EL (cell line): ENCODE measurements at places on chromosomes 12 and 14.

GRCh38 chr12:65605019-65605418 is 219.3 kb upstream of the HMGA2 start:
- DNase-seq, result no peak

- DNase-seq, result no peak
Observed at GRCh38 chr12:32542428-32543229, 136.5 kb upstream of the DNM1L start.

DNA sequence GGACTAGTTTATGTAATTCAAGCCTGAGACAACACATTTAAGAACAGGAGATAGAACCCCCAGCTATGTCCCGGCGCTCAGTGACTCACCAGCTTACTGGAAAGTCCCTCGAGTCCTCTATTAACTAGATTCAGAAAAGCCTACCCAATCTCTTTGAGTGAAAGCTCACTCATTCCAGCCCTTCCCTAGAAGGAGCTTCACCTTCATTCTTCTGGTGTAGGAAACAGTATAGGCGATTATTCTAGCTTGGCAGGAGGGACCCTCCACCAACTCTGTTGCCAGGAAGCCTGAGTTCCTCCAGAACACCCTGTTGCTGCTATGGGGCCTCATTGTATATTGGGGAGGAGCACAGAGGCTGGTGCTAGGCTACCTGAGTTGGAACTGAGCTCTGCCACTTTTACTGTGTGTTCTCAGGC is 57.2 kb upstream of the AEBP2 start:
- DNase-seq, result peak; percentile 84

DNA sequence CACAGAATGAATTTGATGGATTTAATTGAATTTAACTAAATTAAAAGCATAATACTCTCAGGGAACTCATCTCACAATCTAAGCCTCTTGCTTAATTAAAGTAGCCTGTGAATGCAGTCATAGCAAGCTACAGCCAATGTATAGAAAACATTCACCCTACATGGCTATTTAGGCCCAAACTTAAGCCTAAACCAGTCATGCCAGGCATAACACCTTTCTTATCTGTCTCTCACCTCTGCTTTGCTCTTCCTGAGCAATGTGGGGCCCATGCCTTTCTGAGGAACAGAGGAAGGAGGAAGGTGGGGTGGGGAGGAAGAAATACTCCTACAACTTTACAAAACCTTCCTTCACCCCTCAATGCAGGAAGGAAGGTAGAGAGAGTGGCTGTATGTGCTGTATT is 29.1 kb downstream of the IFNG-AS1 start:
- no peak for DNase-seq

- peak; percentile 94 for DNase-seq
Observed at GRCh38 chr14:89845346-89845745, 109.2 kb downstream of the EFCAB11 start.

DNA sequence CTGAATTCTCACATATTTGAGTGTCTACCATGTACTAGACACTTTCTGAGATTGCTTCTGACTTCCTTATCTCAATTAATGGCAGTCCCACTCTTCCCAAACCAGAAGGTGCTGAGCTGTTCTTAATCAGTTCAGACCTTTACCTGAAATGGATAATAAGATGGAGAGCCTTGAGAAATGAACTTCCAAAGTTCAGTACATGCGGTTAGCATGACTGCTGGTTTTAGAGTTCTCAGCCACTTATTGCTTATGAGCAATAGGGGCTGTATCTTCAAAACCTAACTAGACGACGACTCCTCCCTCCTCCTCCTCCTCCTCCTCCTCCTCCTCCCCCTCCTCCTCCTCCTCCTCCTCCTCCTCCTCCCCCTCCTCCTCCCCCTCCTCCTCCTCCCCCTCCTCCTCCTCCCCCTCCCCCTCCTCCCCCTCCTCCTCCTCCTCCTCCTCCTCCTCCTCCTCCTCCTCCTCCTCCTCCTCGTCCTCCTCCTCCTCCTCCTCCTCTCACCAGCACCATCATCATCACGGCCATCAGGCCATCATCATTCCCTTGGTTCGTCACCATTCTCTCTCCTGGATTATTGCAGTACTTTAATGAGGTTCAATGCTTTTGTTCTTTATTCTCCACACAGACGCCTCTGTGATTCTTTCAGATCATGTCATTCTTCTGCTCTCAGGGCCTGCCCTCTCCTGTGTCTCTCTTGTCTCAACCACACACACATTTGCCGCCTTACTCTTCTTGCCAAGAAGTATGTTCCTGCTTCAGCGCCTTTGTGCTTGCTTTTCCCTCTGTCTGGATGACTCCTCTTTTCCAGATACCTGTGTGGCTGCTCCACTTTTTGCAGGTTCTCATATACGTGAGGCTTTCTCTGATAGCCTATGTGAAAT is 2.7 kb downstream of the PCNX1 start:
- DNase-seq, result no peak

DNA sequence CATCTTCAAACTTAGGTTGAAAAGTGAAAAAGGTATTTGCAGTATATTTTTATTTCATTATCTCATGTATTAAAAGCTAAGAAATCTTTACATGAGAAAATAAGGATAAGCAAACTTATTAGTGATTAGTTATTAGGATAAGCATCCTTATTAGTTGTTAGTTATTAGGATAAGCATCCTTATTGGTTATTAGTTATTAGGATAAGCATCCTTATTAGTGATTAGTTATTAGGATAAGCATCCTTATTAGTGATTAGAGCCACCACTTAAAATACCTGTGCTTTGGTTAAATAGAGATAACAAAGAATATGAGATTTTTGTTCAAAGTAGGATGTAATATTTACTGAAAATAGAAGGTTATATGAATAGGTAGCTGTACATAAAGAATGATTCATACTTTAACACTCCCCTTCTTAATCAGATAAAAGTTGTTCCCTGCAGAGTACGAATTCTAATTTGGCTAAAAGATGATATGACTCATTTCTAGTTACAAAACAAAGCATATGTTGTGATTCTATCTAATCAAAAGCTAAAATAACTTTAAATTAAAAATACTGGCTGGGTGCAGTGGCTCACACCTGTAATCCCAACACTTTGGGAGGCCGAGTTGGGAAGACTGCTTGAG is 56.4 kb downstream of the KDM5A start:
- no peak for DNase-seq

- no peak for DNase-seq
Observed at GRCh38 chr12:132061197-132061596, 82.9 kb downstream of the DDX51 start.

GRCh38 chr14:104091061-104091926 is 5.8 kb downstream of the ASPG start:
- DNase-seq, result no peak

DNA sequence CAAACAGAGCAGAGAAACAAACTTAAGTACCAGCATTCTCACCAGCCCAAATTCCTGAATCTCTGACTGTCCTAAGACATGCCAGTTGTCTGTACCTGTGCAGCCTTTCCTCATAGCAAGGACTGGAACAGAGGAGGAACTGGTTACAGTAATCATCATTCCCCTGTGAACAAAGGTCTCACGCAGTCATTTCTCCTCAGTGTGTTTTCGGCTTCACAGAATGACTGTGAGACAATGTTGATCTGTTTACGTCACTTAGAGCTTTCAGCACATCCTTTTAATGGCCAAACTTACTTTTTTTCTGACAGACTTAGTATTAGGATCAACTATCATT is 169.0 kb downstream of the FBXL14 start:
- DNase-seq, result no peak

DNA sequence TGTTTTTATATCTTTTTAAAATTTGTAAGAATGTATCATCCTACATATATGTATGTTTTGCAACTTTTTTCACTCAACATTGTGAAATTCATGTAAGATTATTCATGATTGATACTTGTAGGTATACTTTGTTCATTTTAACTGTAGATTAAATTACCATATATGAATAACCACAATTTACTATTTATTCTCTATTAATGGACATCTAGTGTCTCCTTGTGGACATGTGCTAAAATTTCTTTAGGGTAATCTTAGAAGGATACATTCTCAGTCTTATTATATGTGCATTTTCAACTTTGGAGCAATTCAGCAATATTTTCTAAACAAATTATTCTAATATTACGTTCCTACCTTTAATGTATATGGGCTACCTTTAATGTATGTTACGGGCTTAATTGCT is 192.4 kb downstream of the FUT8 start:
- DNase-seq, result no peak

GRCh38 chr14:59583755-59584154 is 7.1 kb upstream of the CCDC175 start:
- peak; percentile 12 for DNase-seq

GRCh38 chr12:75852143-75852542 is 179.4 kb downstream of the PHLDA1 start:
- peak; percentile 41 for DNase-seq

- no peak for DNase-seq
Observed at GRCh38 chr14:57526942-57527341, 33.3 kb upstream of the CCDC198 start.

DNA sequence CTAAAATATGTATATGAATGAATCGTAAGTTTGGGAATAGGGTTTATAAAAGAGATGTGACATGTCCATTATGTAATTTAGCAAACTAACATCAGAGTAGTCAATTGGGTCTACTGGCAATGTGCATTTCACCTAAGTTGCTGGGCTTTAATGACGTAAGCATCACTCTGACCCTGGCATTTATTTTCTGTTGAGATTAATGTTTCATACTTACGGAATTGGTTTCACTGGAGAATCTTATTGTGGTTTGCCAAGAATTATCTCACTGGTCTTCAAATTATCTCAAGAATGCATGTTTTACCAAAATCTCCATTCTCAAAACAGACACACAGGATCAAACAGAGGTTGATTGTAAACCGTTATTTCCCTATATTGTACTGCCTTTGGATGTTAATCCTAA is 437.1 kb downstream of the NPAS3 start:
- DNase-seq, result no peak

- DNase-seq, result peak; percentile 63
Observed at GRCh38 chr12:12881151-12881909, 10.0 kb upstream of the GPRC5A start.

DNA sequence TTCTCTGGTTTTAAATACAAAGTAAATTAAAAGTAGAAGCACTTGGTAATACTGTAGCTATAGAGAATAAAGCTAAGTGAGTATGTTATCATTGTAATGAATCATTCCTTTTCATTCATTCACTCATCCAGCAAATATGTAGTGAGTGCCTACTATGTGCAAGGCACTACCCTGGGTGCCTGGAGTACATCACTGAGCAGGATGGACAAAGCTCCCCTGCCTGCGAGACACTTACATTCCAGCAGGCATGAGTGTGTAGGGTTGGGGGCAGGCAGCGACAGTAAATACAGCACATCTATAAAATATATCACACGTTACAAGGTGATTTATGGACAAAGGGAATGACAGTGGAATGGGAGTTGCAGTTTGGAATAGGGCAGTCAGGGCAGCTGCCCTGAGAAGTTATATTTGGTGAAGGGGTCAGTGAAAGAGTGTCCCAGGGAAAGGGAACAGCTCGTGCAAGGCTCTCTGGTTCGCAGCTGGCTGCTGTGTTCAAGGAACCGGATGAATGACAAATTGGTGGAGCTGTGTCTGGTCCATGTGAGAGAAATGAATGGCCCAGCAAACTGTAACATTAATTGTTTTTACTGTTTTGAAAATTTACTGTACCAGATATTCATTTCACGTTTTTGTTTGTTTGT is 159.6 kb downstream of the CRADD start:
- DNase-seq, result peak; percentile 11

DNA sequence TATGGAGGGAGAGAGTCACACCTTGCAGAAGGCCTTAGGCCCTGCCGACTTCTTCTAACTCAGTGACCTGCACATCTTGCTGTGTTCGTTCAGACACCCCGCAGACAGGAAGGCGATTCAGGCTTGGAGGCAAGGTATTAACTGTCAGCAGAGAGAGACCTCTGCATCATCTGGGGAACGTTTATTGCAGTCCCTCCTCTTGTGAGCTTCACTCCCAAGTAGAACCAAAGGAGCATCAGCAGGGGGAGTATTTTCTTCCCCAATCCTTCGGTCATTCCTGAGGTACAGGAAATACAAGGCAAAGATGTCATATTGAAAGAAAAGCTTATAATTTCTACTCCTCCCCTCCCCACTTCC is 217.9 kb downstream of the CRADD start:
- DNase-seq, result peak; percentile 32
